ENCODE measurements at places on chromosomes 11 and 22.

DNA sequence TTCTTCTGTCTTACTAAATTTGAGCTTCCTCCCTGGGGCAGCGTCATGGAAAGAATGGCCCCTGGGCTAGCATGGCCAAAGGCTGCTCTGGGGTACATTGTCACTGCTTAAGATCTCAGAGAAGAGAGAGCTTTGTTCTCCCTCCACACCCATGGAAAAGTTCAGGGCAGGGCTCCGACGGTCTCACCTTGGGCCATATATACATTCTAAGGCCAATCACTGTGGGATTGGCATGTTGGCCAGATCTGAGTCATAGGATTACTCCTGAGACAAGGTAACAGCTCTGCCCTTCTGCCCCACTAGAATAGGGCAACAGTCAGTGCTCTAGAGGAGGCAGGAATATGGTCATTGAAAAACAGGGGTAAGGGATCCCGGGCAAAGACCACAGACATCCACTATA, 56.2 kb downstream of the BUD13 start:
- no peak for DNase-seq

- DNase-seq: no peak
Observed at GRCh38 chr11:74023276-74023675, 14.4 kb upstream of the UCP3 start.

- no peak for DNase-seq
Observed at GRCh38 chr22:45574069-45574703, 71.5 kb downstream of the FBLN1 start.

DNA sequence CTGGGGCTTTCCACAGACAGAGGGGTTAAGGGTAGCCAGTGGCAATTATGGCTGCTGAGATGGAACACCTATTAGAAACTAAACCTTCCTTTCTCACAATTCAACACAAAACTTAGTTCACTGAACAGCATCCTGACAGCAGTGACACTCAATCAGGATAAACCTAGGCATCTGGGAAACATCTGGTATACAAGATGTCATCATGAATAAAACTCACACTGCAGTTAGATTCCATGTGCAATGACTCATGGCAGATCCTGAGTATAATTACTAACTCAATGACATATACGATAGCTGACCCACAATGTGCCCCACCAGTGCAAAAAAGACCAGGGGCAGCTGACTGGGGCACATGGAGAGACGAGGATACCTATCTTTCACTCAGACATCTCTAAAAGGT, 17.7 kb downstream of the RBFOX2 start:
- no peak for DNase-seq

DNA sequence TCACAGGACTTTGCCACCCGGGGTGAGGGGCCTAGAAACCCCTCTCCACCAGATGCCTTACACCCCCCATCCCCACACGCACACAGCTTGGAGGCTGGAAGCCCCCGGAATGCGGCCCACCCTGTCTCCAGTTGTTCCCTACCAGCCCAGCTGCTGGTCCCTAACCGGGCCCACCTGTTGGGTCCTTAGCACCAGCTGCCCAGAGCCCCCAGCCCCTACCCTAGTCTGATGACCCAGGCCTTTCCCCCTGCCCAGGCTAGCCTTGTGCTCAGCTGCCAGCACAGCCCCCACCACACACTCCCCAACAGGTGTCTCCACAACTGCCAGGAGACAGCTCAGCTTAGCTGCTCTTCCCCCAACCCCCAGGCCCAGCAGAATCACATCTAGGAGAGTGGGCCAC, 67.1 kb downstream of the CDKN1C start:
- DNase-seq: no peak

DNA sequence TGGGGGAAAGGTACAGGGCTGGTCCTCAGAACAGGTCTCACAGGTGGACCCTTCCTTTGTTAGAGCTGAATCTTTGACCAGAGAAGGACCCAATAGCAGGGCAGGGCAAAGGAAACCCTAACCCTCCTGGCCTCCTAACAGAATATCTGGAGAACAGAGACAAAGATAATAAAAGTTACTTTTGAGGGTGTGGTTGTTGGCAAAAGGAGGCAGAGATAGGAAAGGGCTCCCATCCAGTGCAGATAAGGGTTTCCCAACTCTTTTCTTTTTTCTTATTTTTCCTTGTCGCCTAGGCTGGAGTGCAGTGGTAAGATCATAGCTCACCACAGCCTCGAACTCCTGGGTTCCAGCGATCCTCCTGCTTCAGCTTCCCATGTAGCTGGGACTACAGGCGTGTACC, 11.9 kb downstream of the PCSK7 start:
- DNase-seq: no peak

DNA sequence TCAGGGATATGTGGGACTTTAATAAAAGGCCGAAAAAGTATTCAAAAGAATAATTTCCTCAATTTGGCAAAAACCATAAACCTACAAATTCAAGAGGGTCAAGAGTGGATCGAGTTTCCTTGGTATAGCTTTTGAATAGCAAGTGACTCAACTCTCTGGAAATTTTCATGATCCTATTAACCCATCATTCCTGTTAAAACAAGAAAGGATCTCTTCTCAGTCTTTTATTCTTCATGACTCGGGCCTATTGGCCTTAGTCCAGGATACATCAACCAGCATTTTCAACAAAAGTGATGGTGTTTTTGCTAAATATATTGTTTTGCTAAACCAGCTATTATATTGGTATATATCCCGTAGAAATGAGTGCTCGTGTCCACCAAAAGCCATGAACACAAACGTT, 110.3 kb downstream of the ATXN10 start:
- DNase-seq: peak; percentile 25

DNA sequence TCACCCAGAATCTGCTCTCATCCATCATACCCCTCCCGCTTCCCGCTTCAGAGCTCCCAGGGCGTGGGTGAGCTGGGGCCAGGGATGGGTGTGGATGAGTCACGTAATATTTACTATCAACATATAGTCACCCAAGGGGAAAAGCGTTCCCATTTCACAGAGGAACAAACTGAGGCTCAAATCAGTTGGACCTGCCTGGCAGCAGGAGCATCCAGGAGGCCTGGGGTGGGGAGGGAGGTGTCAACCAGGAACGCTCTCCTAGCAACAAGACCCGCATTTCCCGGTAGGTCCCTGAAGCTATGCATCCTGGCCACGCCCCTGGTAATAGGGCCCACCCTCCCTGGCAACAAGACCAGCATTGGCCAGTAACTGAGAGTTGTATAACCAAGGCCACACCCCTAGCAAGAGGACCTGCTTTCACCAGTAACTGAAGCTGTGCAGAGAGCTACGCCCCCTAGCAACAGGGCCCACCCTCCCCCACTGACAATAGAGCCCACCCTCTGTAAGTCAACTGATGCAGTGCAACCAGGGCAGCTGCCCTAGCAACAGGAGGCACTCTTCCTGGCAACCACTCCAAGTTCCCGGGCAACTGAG, 32.7 kb upstream of the TXNRD2 start:
- DNase-seq: peak; percentile 77

- DNase-seq: no peak
Observed at GRCh38 chr22:46936378-46936903, 174.0 kb downstream of the TBC1D22A start.

DNA sequence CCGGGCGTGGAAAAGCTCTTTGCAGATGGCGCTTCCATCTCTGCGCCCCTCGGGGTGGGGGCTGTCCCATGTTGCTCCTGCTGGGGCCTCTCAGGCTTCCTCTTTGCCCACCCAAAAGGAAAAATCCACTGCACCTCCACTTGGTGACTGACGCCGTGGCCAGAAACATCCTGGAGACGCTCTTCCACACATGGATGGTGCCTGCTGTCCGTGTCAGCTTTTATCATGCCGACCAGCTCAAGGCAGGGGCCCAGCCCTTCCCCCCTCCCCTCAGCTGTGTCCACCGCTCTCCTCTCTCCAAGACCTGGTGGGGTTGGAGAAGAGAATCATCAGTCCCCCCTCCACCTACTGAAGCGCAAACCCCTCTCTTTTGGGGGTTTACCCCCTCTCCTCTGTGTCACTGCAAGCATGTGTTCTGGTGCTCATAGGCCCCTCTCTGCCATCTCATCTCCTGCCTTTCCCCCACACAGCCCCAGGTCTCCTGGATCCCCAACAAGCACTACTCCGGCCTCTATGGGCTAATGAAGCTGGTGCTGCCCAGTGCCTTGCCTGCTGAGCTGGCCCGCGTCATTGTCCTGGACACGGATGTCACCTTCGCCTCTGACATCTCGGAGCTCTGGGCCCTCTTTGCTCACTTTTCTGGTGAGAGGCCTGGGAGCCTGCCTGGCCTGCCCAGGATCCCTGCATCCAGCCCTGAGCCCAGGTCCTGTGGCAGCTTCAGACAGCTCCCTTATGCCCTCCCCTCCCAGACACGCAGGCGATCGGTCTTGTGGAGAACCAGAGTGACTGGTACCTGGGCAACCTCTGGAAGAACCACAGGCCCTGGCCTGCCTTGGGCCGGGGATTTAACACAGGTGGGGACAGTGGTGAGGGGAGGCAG, 1.8 kb downstream of the LARGE2 start:
- DNase-seq: no peak

- no peak for DNase-seq
Observed at GRCh38 chr11:57552479-57552878, 15.0 kb downstream of the UBE2L6 start.

DNA sequence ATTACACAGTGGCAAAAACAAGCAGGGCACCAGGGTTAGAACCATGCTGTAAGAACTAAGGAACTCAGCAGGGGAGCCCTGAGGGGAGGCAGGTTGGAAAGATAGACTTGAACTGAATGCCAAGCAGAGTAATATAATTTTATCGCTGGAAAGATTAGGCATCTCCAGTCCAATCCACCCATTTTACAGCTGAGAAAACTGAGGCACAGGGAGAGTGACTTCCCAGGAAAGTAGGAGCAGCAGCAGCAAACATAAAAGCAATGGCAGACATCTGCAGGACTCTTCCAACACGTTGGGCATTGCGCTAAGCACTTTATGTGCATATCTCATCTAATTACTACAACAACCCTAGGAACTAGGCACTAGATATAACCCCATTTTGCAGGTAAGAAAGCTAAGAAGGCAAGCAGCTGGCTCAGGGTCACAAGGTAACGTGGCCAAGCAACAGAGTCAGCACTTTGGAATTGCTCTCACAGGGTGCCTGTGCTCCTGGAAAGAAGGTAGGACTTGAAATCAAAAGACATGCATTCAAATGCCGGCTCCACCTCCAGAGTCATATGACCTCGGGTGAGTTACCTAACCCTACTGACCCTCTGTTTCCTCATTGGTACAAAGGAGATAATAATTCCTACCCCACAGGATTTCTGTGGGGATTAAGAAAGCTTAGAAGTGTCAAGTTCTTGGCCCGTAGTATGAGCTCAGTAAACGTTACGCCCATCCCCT, 215.3 kb downstream of the BARX2 start:
- no peak for DNase-seq

DNA sequence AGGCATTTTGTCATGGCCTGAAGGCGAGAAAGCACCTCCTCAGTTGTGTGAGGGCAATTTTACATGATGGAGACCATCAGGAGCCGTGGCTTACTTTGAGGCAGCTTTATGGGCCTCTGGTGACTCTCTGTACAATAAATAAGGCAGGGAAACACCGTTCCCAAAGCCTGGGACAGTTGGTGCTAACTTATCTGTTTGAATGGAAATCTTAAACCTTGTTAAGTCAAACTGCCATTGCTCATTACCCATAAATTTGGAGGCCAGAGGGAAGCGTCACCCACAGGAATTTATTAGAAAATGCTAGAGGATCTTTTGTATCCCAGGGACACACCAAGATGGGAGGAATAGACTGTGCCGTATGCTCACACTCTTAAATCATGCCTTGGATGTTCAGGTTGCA, 1156.9 kb downstream of the BRD1 start:
- no peak for DNase-seq

- DNase-seq: no peak
Observed at GRCh38 chr11:115226556-115226955, 277.7 kb downstream of the CADM1 start.

DNA sequence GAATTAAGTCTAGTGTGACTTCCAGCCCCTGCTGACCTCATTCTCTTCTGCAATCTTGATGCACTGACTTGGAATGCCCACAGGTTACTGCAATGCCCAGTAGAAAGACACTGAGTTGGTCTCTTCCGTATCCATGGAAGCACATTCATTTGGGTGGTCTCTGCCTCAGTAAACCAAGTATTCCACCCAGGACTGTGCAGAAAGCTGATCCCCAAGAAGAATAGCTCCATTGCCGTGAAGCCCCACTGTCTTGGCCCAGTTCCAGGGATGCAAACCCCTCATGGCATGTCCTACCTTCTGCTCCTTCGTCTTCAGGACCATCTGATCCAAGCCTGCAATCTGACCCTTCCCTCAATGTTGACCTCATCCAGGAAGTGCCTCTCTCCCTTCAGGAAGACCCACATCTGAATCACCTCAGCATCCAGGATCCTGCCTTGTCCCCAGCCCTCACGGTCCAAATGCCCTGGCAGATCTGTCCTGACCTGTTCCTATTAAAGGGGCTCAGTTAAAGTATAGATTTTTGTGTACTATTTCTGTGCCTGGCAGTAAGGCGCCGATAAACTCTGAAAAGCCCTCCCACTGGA, 425.8 kb downstream of the SOX6 start:
- no peak for DNase-seq

DNA sequence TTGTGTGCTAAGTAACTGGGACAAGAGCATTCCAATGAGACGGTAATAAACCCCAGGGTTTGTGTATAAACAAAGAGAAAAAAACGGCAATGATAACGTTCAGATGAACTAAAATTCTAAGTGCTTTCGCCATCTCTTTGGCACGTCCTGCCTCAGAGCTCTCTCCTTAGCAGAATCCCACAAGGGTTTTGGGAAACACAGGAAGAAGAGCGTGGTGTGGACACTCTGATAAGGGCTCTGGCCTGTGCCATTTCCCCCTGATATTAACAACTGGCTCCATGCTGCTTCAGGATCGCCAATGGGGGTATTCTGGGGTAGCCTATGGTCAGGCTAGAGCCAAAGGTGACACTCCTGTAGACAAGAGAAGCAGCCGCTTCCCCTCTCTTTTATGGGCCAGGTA, 18.4 kb downstream of the ABCC8 start:
- DNase-seq: no peak

- no peak for DNase-seq
Observed at GRCh38 chr11:130043575-130043974, 26.1 kb upstream of the APLP2 start.

- no peak for DNase-seq
Observed at GRCh38 chr22:44809456-44809855, 57.1 kb downstream of the ARHGAP8 start.

DNA sequence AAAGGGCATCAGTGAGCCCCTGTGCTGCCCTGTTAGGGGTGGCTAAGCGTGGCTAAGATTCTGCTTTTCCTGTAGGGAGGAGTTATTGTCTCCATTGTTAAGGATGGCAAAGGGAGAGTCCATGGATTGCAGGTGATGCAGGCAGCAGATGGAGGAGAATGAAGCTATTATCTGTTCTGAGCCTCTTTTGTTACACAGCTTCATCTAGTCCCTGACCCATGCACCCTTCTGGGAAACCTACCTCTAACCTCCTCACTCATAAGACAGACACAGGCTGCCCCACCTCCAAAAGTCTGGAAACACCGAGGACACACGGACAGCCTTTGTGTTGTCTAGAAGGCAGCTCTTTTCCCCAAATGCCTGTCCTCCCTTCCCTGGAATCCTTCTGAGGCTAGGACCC, 13.7 kb downstream of the SMIM38 start:
- no peak for DNase-seq
